Activated B cell treated with CpG ODN at 0.5 μM for 24 hours (primary cell): ENCODE measurements at places on chromosomes 1 and 21. TPM values are rescaled to one million over a fixed set of nuclear protein-coding genes. Genes with fewer than 3 reads are reported as not detected.

Gene THEM5
- total RNA-seq, result not detected in 2 replicates

Gene ATP6V1G3
- total RNA-seq, result not detected in 2 replicates

Gene CA14
- total RNA-seq, result not detected in 2 replicates

Gene CTNNBIP1
- 6.7 and 7.5 TPM in 2 replicates for total RNA-seq

Gene TSHB
- not detected in 2 replicates for total RNA-seq

Gene FMOD
- total RNA-seq, result not detected in 2 replicates

- no peak for DNase-seq
These were observed 98.2 kb downstream of the PTPN14 start for GRCh38 chr1:214453109-214453722.

DNA sequence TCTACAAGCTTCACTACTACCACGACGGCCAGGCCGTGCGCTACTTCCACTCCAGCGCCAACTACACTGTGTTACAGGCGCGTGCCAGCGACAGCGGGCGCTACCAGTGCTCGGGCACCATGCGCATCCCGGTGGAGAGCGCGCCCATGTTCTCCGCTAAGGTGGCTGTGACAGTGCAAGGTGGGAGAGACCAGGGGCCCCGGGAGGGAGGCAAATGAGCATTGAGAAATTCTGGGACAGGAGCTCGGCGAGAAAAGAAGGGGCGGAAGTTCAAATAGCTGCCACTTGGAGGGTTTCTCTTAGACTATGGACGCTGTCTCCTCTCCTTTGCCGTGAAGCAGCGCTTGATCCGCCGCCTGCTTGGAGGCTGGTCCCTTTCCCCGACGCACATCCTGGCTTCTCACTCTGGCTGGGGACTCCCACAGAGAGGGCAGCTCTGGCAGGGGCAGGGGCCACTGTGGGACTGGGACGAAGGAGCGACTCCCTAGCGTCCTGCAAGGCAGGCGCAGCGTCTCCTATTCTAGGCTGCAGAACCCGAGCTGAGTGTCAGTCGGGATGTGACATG lies 4.6 kb downstream of the FCRLB start:
- peak; percentile 52 for DNase-seq

- no peak for DNase-seq
These were observed 106.5 kb upstream of the ACTL8 start for GRCh38 chr1:17648457-17649145.

GRCh38 chr1:22831729-22832413 lies 121.2 kb downstream of the EPHB2 start:
- no peak for DNase-seq

DNA sequence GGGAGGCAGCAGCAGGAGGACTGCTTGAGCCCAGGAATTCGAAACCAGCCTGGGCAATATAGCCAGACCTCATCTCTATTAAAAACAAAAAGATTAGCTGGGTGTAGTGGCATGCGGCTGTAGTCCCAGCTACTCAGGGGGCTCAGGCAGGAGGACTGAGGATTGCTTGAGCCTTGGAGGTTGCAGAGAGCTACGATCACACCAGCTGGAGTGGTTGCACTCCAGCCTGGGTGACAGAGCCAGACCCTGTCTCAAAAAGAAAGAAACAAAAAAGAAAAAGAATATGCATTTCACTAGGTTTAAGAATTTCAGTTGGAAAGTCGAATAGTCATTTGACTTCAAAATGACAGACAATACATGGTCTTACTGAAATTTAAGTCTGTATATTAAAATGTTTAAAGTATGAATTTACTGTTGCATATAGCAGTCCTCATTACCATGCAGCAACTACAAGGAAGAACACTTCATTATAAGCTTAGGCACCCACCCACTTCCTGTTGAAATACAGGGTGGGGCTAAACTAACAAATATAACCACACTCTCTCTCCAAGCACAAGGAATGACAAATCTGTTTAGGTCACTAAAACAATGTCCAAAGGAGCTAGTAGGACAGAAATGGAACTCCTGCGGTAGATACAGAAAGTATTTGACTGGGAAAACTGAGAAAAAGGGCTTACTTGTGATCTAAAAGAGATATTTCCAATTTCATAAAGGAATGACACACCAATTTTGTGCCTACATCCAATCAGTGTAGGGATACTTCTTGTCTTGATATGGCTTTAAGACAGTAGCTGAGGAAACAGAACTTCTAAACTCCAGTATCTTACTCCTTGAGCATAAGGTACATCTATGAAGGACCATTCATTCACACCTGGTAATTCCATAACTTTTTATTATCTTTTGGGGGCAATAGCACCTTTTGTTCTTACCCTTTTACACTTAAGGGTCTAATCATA lies 44.1 kb downstream of the GPR3 start:
- DNase-seq, result no peak

- DNase-seq, result no peak
These were observed 219.2 kb downstream of the FOXD2 start for GRCh38 chr1:47656719-47657685.

DNA sequence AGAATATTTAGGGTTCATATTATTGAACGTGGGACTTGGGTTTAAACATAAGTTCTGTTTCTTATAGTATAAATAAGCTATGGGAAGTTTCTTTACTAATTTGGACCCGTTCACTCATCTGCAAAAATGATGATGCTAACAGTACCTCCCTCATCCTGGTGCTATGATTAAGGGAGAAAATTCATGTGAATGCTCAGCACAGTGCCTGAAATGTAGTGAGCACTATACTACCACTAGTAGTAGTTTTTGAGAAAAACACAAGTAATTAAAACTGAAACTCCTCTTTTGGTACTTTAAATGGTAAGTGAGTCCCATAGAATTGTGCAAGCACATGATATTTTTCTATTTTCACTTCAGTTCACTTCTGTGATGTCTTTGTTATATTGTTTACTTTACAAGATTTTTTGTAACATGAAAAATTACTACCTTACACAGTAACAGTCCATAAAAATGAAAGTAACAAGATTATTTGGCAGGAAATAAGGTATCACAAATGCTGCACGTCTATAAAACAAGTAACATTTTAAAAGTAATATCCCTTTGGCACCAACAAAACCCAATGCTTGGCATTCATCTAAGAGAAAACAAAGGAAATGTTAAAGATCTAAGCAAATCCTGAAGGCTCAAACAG lies 11.3 kb upstream of the PTPRC start:
- DNase-seq, result no peak

DNA sequence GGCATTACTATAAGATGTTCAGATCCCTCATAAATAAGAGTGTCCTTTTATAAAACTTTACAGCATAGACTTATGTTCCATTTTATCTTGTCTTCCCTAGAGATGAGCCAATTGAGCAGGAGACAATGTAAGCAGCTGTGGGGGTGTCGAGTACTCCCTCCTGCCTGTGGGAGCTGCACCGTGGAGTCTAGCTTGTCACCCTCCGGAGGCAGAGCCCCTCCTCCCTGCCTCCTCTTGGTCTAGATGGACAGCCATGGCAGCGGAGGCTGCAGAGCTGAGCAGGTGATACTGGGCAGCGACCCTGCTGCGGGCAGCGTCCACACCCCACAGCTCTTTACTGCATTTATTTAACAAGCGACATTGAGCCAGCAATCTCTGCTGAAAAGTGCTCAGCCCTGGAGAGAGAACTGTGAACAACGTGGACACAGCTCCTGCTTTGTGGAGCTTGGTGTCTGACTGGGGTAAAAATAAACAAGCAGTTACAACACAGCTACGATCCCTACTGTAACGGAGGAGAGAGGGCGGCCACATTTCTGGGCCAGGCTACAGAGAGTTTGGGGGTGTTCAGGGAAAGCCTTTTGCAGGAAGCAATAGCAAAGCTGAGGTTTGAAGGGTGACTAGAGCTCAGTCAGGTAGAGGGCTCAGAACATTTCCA lies 12.8 kb upstream of the KIF21B start:
- DNase-seq, result no peak

- no peak for DNase-seq
These were observed 63.7 kb downstream of the NAV1 start for GRCh38 chr1:201602413-201603265.

- DNase-seq, result no peak
These were observed 126.8 kb upstream of the COL6A1 start for GRCh38 chr21:45854690-45855247.

DNA sequence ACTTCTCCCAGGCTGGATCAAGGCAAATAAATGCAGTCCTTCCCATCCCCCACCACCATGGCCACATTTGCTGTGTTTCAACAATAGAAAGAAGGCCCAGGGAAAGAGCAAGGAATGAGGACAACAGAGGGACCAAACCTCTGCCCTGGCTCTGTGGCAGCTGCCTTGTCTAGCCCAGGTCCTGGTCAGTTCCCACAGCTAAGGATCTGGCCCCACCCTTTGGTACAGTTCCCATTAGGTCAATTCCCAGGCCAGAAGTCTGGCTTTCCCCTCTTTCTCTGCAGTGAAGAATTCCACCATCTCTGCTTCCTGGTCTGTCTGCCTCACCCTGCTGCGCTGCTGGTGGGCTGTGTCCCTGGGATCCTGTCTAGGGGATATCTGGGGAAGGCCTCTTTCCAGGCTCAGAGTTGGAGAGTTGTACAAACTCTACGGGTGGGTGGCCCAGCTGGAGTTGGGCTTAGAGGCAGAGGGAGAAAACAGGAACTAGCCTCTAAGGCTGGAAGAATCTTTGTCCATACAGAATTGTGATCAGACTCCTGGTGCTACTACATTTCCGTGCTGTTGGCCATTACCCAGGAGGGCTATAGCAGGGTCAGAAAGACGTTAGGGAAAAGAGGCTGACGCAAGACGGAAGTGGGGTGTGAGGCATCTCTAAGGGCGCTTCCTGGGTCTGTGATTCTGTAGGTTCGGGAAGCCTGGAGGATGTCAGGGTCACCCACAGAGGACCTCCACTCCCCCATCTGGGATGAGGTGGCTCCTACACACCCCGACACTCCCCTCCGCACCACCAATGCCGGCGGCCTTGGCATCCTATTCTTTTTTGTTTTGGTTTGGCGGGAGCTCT lies 953 bp upstream of the NDUFS2 start:
- DNase-seq, result no peak

DNA sequence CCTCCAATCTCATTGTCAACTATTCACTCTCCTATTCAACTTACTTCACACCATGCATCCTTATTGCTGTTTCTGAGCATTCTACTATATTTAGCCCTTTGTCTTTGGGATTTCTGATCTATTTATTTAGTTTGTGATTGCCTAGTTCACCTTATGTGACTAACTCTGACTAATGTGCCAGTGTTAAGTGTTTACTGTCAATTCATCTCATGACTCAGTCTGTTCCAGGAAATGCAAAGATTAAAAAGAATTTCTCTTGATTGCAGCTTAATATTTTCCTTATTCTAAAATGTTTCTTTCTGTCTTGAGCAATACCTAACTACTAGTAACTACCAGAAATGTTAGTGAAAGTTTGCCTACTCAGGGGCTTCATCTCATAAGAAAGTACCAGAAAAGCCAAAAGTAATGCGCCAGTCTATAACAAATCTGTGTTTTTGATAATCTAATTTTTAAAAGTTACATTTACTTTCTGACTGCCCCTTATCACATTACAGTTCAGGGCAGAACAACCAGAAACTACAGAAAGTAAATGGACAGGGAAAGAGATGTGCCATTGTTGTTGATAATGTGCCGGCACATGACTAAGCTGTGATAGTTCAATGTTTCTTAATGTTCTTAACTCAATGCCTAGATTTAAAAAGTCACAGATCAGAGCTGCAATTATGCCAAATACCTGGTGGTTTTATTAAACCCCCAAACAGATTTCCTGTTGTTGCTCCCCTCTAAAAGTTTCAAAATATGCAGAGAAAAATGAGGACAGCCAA lies 556.5 kb downstream of the PTBP2 start:
- no peak for DNase-seq

GRCh38 chr21:42669041-42669440 lies 15.6 kb downstream of the PDE9A start:
- no peak for DNase-seq

- no peak for DNase-seq
These were observed 41.7 kb downstream of the COL24A1 start for GRCh38 chr1:86114816-86115400.

DNA sequence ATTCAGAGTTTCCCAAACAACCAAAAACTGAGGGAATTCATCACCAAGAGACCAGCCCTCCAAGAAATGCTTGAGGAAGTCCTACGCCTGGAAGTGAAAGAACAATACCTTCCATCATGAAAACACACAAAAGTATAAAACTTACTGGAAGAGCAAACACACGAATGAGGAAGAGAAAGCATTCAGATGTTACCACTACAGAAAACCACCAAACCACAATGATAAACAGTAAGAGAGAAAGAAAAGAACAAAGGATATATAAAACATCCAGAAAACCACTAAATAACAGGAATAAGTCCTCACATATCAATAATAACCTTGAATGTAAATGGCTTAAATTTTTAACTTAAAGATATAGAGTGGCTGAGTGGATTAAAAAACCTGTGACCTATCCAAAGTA lies 58.5 kb upstream of the BCL10 start:
- DNase-seq, result no peak

DNA sequence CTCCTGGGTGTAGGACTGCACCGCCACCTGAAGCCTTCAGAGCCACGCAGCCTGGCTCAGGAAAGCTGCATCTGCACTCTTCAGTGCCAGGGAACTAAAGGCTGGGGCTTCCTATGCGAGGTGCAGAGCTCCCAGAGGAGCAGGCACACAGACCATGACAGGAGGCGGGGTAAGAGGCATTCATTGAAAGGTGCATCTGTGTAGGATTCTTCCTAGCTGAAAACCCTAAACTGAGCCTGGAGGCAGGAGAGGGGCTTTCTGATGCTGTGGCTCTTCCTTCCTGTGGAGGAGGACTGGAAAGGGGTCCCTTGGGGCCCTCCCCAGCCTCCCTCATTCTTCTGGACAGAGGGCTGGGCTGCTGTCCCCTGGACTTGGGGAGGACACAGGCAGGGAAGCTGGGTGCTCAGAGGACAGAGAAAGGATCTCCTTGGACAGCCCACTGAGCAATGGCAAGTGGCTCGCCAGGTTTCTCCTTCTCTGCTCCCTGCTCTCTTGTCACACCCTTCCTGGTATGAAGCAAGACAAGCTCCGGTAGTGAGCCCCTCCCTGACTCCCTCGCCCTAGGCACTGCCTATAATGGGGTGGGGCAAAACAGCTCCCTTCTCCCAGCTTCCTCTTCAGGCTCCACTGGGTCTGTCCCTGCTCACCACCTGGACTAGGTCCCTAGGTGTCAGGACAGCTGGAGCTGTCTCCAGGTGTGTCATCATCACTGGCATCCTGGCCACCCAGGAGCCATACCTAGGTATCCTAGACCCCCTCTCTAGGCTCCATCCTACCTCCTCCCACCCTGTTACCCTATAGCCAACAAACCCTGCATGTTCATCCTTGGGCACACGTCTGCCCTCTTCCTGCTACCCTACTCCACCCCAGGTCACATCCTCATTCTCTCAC lies 20.0 kb downstream of the S100A6 start:
- DNase-seq, result no peak
